Fibroblast of lung (primary cell): ENCODE measurements at places on chromosomes 12 and 14. TPM values are rescaled to one million over a fixed set of nuclear protein-coding genes. Genes with fewer than 3 reads are reported as not detected.

GRCh38 chr12:46839232-46839631 lies 13.4 kb upstream of the SLC38A4 start:
- H3K36me3 ChIP-seq = no peaks in the 10 kb centered on the region
- no peak overlapping the region for H3K4me3 ChIP-seq
- H3K4me1 ChIP-seq = no peaks in the 10 kb centered on the region
- H3K27ac ChIP-seq = no peak overlapping the region

The IL23A gene
- polyA plus RNA-seq = 0.12 TPM in 1 of 2 replicates, not detected in the other

GRCh38 chr14:72780751-72781150 lies 113.2 kb downstream of the DPF3 start:
- no peak overlapping the region for H3K4me3 ChIP-seq
- no peaks in the 10 kb centered on the region for H3K27me3 ChIP-seq
- H3K4me1 ChIP-seq = peaks cover 9% of the 10 kb centered on the region
- H3K36me3 ChIP-seq = no peaks in the 10 kb centered on the region

GRCh38 chr12:57549203-57549908 lies 488 bp upstream of the KIF5A start:
- peaks cover 1% of the 10 kb centered on the region for H3K36me3 ChIP-seq
- no peak overlapping the region for H3K27ac ChIP-seq
- H3K4me1 ChIP-seq = peaks cover 9% of the 10 kb centered on the region
- peaks cover 16% of the 10 kb centered on the region for H3K27me3 ChIP-seq
- DNase-seq = no peak

The BBS10 gene
- 14.2 and 19.0 TPM in 2 replicates for polyA plus RNA-seq

DNA sequence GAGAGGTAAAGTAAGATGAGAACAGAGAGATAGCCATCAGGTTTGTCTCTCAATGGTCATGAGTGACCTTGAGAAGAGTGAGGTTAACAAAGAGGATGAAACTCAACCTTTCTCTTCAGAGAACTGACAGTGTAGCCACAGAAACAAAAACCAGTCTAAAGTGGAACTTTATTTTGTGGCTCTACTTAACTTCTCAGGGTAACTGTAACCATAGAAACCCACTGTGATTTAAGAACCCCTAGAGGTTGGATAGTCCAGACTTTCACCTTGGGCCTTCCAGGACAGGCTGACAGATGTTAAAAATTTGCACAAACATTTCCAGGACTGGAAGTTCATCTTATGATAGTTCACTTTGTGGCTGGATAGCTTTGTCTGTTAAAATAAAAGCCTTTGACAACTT lies 48.5 kb downstream of the ATP23 start:
- H3K4me3 ChIP-seq = no peak overlapping the region
- no peak for DNase-seq
- no peaks in the 10 kb centered on the region for H3K36me3 ChIP-seq
- no peak overlapping the region for H3K27ac ChIP-seq

GRCh38 chr12:14959463-14959862 lies 1.9 kb downstream of the ARHGDIB start:
- H3K4me1 ChIP-seq = peaks cover 5% of the 10 kb centered on the region
- no peak for DNase-seq
- no peak overlapping the region for H3K27ac ChIP-seq
- no peak overlapping the region for H3K4me3 ChIP-seq
- no peaks in the 10 kb centered on the region for H3K36me3 ChIP-seq

The AICDA gene
- polyA plus RNA-seq = not detected in 2 replicates

GRCh38 chr12:101372431-101372830 lies 35.1 kb downstream of the ARL1 start:
- no peaks in the 10 kb centered on the region for H3K27me3 ChIP-seq
- H3K27ac ChIP-seq = no peak overlapping the region
- no peak overlapping the region for H3K4me3 ChIP-seq
- H3K4me1 ChIP-seq = no peaks in the 10 kb centered on the region

DNA sequence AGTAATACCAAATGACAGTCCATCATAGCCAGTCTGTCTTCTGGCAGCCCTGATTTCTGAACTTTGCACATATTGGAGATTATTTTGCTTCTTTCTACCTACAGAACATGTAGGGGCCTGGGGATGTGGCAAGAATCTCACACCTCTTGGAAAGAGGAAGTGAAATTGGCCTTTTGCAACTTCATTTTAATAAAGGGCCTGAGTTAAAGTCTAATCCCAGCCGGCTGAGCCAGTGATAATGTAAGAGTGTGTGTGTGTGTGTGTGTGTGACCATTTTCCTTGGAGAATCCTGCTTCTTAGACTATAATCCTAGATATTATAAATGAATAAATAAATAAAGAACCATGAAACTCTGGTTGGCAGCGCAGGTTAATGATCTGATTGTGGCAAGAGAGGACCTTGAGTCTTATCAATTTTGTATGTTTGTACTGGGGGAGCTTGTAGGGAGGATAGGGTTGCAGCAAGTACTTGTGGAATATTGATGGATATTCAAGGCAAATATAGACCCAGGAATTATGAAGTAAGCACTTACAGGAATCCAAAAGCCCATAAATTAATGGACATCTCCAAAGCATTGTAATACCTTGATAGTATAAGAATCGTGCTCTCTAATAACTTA lies 233.2 kb upstream of the AMIGO2 start:
- no peak overlapping the region for H3K4me3 ChIP-seq
- no peak for DNase-seq
- no peaks in the 10 kb centered on the region for H3K4me1 ChIP-seq
- H3K27me3 ChIP-seq = no peaks in the 10 kb centered on the region

GRCh38 chr12:131894981-131895639 lies 688 bp downstream of the ULK1 start:
- H3K27ac ChIP-seq = peak overlapping the region; percentile 91
- peak overlapping the region; percentile 77 for H3K4me3 ChIP-seq
- H3K4me1 ChIP-seq = peaks cover 7% of the 10 kb centered on the region
- no peaks in the 10 kb centered on the region for H3K36me3 ChIP-seq
- H3K27me3 ChIP-seq = no peaks in the 10 kb centered on the region

DNA sequence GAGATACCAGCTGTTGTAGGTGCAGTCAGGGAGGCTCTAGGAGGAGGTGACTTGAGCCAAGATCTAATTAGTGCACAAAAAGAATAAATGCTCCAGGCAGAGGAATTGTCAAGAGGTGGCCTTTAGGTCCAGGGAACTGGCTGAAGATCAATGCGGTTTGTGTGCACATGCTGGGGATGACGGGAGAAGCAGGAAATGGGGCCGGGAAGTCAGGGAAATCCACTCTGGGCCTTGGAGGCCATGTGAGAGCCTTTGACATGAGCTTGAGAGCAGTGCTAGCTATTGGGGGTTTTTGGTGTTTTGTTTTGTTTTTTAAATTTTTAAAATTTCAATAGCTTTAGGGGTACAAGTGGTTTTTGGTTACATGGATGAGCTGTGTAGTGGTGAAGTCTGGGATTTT lies 67.4 kb downstream of the MVK start:
- no peak overlapping the region for H3K4me3 ChIP-seq
- H3K36me3 ChIP-seq = no peaks in the 10 kb centered on the region
- DNase-seq = no peak
- no peak overlapping the region for H3K27ac ChIP-seq

The ZCCHC8 gene
- polyA plus RNA-seq = 10.9 and 11.6 TPM in 2 replicates

DNA sequence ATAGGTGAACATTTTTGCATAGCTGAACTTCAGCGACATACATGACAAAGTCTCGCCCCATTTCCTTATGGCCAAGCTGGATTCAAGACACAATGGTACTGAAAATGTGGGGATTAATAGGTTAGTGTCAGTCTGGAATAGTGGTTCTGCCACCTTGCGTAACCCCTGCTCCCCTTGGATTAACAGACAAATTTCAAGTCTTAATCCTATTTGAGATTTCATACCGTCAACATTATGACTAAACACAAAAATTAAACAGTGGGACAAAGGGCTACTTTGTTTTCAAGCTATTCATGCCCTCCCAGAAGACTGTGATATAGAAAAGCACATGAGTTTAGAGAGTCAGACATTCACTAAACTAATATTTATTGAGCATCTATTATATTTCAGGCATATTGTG lies 138.9 kb upstream of the HIF1A start:
- no peak overlapping the region for H3K4me3 ChIP-seq
- H3K27me3 ChIP-seq = no peaks in the 10 kb centered on the region

GRCh38 chr12:68686262-68686594 lies 550 bp upstream of the NUP107 start:
- H3K27ac ChIP-seq = peak overlapping the region; percentile 82
- H3K4me1 ChIP-seq = no peaks in the 10 kb centered on the region
- H3K4me3 ChIP-seq = peak overlapping the region; percentile 83
- H3K36me3 ChIP-seq = no peaks in the 10 kb centered on the region
- DNase-seq = no peak

- DNase-seq = no peak
- no peaks in the 10 kb centered on the region for H3K27me3 ChIP-seq
- H3K36me3 ChIP-seq = no peaks in the 10 kb centered on the region
- no peak overlapping the region for H3K27ac ChIP-seq
- H3K4me3 ChIP-seq = no peak overlapping the region
- no peaks in the 10 kb centered on the region for H3K4me1 ChIP-seq
Observed at GRCh38 chr14:27127838-27128237, 530.0 kb upstream of the NOVA1 start.

The MSI1 gene
- polyA plus RNA-seq = not detected in 2 replicates

DNA sequence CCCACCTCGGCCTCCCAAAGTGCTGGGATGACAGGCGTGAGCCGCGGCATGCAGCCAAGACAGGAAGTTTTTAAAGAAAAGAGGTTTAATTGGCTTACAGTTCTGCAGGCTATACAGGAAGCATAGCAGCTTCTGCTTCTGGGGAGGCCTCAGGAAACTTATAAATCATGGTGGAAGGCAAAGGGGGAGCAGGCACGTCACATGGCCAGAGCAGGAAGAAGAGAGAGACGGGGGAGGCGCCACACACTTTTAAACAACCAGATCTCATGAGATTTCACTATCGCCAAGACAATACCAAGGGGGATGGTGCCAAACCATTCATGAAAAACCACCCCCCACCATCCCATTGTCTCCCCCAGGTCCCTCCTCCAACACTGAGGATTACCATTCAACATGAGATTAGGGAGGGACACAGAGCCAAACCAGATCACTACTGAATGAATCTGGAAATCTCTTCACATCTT lies 14.1 kb downstream of the CCDC63 start:
- H3K27ac ChIP-seq = no peak overlapping the region
- H3K4me1 ChIP-seq = no peaks in the 10 kb centered on the region
- no peaks in the 10 kb centered on the region for H3K36me3 ChIP-seq
- H3K4me3 ChIP-seq = no peak overlapping the region

DNA sequence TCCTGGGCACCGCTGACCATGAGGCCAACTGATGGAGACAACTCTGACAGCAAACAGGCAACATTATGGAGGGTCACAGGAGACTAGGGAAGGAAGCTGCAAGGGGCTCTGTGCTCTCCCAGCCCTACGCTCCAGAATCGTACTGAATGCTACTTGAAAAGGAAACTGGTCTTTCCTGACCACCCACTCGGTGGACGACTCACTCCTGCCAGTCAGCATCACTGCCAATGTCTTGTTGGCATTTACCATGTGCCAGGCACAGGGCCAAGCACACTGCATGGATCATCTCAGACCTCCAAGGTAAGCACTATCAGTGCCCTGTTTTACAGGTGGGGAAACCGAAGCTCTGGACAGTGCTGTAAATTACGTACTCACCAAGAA lies 38.0 kb downstream of the CCDC85C start:
- H3K27ac ChIP-seq = no peak overlapping the region
- H3K4me1 ChIP-seq = peaks cover 6% of the 10 kb centered on the region
- DNase-seq = no peak
- H3K36me3 ChIP-seq = no peaks in the 10 kb centered on the region
- H3K4me3 ChIP-seq = no peak overlapping the region
- no peaks in the 10 kb centered on the region for H3K27me3 ChIP-seq

- H3K36me3 ChIP-seq = no peaks in the 10 kb centered on the region
- DNase-seq = no peak
- H3K4me1 ChIP-seq = no peaks in the 10 kb centered on the region
- H3K4me3 ChIP-seq = no peak overlapping the region
- H3K27me3 ChIP-seq = no peaks in the 10 kb centered on the region
Observed at GRCh38 chr12:90331821-90332220, 623.2 kb downstream of the CCER1 start.

DNA sequence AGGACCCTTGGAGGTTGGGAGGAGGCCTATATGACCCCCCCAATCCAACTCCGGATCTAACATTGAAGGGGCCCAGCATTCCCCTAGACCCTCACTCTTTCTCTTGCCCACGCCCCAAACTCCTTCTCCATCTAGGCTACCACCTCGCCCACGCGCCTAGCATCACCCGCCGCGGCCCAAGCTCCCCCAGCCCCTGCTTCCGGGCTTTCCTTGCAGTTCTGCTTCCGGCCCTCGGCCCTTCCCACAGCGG lies 445 bp downstream of the CERS5 start:
- no peaks in the 10 kb centered on the region for H3K36me3 ChIP-seq
- peak overlapping the region; percentile 91 for H3K4me3 ChIP-seq
- DNase-seq = no peak
- peak overlapping the region; percentile 89 for H3K27ac ChIP-seq

DNA sequence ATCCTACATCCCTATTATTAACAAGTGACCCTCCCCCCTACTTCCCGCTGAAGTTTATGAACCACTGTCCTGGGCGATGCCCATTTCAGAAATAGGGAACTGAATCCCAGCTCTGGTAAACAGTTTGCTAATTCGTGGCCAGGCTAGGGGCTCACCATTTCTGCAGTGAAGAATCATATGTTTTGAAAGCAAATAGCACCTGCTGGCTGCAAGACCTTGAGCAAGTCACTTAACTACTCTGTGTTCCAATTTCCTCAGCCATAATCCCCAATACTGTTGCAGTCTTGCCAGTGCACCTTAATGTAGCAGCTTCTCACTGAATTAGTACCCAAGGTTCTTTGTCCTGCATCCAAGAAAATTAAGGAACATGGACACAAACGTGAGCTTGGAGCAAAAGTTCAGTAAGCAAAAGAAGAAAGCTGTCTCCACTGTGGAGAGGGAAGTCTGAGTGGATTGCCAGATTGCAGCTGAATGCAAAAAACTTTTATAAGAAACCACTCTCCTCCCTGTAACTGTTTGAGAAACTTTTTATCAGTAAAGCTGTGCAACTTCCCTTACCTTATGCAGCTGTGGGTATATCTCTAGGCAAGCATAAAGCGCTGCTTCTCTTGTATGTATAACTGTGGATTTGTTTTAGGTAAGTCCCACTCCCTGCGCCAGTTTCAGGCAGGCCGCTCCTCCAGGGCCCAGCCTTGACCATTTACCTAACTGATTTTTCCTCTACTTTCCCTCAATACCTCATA lies 824 bp downstream of the OAS1 start:
- no peak for DNase-seq
- no peaks in the 10 kb centered on the region for H3K27me3 ChIP-seq
- H3K4me1 ChIP-seq = no peaks in the 10 kb centered on the region
- no peak overlapping the region for H3K27ac ChIP-seq

The CHD8 gene
- polyA plus RNA-seq = 11.1 and 19.3 TPM in 2 replicates

- no peak overlapping the region for H3K27ac ChIP-seq
- no peaks in the 10 kb centered on the region for H3K36me3 ChIP-seq
- DNase-seq = no peak
- H3K4me3 ChIP-seq = no peak overlapping the region
- H3K27me3 ChIP-seq = no peaks in the 10 kb centered on the region
- H3K4me1 ChIP-seq = no peaks in the 10 kb centered on the region
Observed at GRCh38 chr12:1171657-1172408, 180.8 kb downstream of the ERC1 start.

The TAS2R19 gene
- polyA plus RNA-seq = 0.10 and 0.49 TPM in 2 replicates

- H3K4me3 ChIP-seq = no peak overlapping the region
- no peak overlapping the region for H3K27ac ChIP-seq
- DNase-seq = peak; percentile 95
- H3K4me1 ChIP-seq = peaks cover 42% of the 10 kb centered on the region
- no peaks in the 10 kb centered on the region for H3K27me3 ChIP-seq
- H3K36me3 ChIP-seq = no peaks in the 10 kb centered on the region
Observed at GRCh38 chr14:76958980-76959710, 69.4 kb downstream of the IRF2BPL start.

GRCh38 chr12:64625243-64626077 lies 15.2 kb downstream of the RASSF3 start:
- DNase-seq = peak; percentile 93
- H3K27ac ChIP-seq = peak overlapping the region; percentile 87
- H3K27me3 ChIP-seq = no peaks in the 10 kb centered on the region
- no peaks in the 10 kb centered on the region for H3K36me3 ChIP-seq
- H3K4me1 ChIP-seq = peaks cover 19% of the 10 kb centered on the region
- H3K4me3 ChIP-seq = peak overlapping the region; percentile 52
